ENCODE measurements at places on chromosomes 11 and 22. TPM values are rescaled to one million over a fixed set of nuclear protein-coding genes. Genes with fewer than 3 reads are reported as not detected.

DNA sequence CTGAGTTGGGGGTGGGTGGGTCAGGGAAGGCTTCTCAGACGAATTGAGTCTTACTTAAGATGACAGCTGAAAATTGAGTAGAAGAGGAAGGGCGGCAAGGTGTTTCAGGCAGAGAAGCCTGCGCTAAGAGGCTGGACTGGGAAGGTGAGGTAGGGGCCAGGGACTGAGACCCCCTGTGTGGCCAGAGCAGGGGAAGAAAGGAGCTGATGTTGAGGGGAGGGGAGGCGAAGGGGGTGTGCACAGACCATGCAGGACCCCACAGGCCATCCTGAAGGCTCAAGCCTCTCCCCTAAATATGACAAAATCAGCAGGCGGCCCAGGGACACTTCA, 40.6 kb upstream of the CREB3L1 start:
- DNase-seq = no peak

GRCh38 chr11:116791002-116791812, 472 bp downstream of the APOA5 start:
- DNase-seq = peak; percentile 73

CHST1 gene
- not detected for total RNA-seq

UBASH3B gene
- total RNA-seq = 5.1 TPM

OR10A4 gene
- total RNA-seq = not detected

All from HepG2 (cell line).